Sigmoid colon (tissue), 7 donors: ENCODE measurements at places on chromosomes 6 and 20. TPM values are rescaled to one million over a fixed set of nuclear protein-coding genes. Genes with fewer than 3 reads are reported as not detected.

Gene SLC22A3
- 26.3 TPM for total RNA-seq

- H3K4me3 ChIP-seq: no peak overlapping the region
- no peak for DNase-seq
- H3K27me3 ChIP-seq: no peaks in the 10 kb centered on the region
- no peaks in the 10 kb centered on the region for H3K36me3 ChIP-seq
- no peak overlapping the region for H3K27ac ChIP-seq
- H3K4me1 ChIP-seq: no peaks in the 10 kb centered on the region
Measured at GRCh38 chr6:44606504-44606903, 219.0 kb downstream of the CDC5L start.

Gene TNNC2
- total RNA-seq: 1.6 TPM

DNA sequence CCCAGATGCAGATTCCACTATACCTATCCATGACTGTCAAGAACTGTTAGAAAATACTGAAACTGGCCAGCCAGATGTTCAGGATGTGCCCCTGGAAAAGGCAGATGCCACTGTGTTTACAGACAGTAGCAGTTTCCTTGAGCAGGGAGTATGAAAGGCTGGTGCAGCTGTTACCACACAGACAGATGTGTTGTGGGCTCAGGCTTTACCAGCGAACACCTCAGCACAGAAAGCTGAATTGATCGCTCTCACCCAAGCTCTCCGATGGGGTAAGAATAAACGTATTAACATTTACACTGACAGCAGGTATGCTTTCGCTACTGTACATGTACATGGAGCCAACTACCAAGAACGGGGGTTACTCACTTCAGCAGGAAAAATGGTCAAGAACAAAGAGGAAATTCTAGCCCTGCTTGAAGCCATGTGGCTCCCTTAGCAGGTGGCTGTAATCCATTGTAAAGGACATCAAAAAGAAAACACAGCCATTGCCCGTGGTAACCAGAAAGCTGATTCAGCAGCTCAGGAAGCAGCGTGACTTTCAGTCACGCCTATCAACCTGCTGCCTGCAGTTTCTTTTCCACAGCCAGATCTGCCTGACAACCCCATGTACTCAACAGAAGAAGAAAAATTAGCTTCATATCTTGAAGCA is 459.7 kb upstream of the HTR1E start:
- H3K4me3 ChIP-seq: no peak overlapping the region
- no peaks in the 10 kb centered on the region for H3K4me1 ChIP-seq
- no peaks in the 10 kb centered on the region for H3K27me3 ChIP-seq
- no peaks in the 10 kb centered on the region for H3K36me3 ChIP-seq

DNA sequence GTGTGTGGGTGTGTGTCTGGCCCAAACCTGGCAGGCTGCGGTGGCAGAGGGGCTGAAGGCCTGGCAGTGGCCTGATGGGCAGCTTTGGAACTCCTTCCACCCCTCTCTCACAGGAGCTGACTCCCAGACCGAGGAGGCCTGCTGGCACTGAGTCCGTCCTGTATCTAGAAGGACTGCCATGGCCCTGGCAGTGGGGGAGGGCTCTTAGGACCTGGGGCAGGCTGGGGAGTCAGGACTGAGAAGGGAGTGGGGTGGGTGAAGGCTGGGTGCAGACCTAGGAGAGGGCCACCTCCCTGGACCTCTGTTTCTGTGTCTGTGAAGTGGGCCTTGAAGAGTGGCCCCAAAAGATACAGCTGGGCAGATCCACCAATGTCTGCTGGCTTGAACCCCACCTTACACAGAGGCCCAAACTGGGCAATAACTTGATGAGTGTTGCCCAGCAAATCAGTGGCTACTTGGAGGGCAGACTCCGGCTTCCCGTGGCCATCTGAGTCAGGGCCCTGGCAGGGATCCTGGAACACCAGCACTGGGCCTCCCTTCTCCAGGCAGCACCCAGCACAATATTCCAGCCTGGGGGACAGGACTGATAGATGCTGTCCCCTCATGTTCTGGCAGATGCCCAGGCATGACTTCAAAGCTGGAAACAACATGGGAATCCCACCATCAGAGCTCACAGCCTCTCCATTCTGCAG is 46.7 kb upstream of the BLCAP start:
- no peak overlapping the region for H3K4me3 ChIP-seq
- no peaks in the 10 kb centered on the region for H3K36me3 ChIP-seq
- H3K4me1 ChIP-seq: no peaks in the 10 kb centered on the region
- no peaks in the 10 kb centered on the region for H3K27me3 ChIP-seq
